HT1080 (cell line): ENCODE measurements at places on chromosomes 11 and 22. TPM values are rescaled to one million over a fixed set of nuclear protein-coding genes. Genes with fewer than 3 reads are reported as not detected.

- peak; percentile 31 for DNase-seq
Observed at GRCh38 chr11:131691181-131692041, 321.0 kb downstream of the NTM start.

DNA sequence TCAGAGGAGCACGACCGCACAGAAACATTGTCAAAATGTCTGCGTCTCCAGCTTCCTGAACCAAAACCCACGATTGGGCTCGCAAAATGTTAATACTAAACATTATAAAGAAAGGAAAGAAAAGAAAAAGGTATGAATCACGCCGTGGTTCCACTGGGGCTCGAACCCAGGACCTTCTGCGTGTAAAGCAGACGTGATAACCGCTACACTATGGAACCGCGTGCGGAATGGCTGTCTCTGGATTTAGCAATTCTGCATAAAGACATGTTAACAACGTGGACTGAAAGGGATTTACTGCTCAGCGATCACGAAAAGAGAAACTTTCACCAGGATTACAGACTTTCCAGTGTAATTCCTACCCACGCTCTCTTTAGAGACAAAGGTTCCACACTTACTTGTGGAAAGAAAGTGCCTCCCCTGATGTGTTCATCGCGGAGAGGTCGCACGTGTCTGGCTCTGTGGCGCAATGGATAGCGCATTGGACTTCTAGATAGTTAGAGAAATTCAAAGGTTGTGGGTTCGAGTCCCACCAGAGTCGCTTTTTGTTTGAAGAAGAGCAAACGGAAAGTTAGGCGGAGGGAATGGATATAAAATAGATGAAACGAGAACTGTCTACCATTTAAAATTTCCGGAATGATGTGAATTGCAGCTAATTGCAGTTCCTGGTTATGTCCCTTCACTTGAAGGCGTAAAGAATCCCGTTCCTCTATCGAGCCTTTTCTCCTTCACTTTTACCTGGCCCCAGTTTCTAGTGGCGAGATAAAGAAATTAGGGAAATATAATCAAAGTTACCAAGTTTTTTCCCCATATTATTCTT is 39.7 kb downstream of the OR4D9 start:
- DNase-seq = peak; percentile 92

DNA sequence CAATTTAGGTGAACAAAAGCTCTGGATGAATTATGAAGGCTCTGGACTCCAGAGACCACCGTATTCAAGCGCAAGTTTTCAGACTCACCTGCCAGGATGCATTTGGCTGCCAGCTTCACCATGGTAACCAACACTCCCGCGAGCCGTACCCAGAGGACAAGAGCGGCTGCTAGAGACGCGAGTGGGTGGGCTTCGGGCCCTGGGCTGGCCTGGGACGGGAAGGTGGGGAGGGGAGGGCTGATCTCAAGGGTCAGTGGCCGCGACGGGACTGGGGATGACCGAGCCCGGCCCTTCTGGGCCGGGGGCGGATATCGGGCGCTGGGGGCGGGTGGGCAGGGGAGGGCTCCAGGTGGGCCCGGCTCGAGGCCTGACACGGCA is 344 bp downstream of the IFT27 start:
- no peak for DNase-seq

GRCh38 chr11:73217131-73217809 is 811 bp upstream of the P2RY2 start:
- no peak for DNase-seq

GRCh38 chr11:15757048-15757698 is 599.2 kb downstream of the SOX6 start:
- peak; percentile 5 for DNase-seq

The ARFIP2 gene
- 123 and 126 TPM in 2 replicates for total RNA-seq

The TESMIN gene
- 3.6 TPM in 1 of 2 replicates, not detected in the other for total RNA-seq

The PATE2 gene
- not detected in 2 replicates for total RNA-seq

The HBG1 gene
- 0.31 TPM in 1 of 2 replicates, not detected in the other for total RNA-seq

The OR51A4 gene
- total RNA-seq = not detected in 2 replicates
